NCI-H1694 treated with DMSO at 0.1 percent for 48 hours (cell line): ENCODE measurements at places on chromosomes 12 and 14.

- no peak for DNase-seq
Observed at GRCh38 chr12:32450363-32450762, 51.0 kb downstream of the FGD4 start.

- DNase-seq, result no peak
Observed at GRCh38 chr12:48296586-48297282, 54.0 kb downstream of the ZNF641 start.

DNA sequence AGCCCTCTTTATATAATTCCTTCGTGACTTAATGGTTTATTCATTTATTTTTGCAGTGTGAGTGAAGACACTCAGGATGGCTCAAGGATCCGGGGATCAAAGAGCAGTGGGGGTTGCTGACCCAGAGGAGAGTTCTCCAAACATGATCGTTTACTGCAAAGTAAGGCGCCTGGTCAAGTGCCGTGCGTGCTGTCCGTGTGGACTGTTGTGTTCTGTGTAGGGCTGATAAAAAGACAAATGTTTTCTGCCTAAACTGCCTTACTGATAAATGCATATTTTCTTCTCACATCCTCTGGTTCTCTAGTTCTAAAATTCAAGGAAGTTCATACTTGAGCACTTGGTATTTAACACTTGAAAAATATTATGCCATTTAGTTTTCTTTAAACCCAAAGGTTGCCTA is 32.5 kb downstream of the RGS6 start:
- DNase-seq, result no peak

DNA sequence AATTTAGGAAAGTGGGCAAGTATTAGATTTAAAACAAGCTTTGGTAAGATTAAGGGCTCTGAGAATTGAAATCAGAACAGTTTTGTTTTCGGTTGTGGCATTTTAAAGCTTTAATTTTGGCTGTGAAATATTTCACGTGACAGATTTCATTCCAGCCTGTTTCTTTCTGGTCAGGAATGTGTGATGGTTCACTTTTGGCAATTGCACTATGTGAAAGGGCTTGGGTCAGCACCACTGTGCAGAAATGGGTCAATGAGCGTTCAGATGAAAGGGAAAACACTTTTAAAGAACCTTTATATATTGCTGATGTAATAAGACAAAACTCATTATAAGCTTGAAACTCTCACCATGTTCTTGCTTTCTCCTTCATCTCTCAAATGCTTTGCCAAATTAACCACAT is 17.1 kb downstream of the NUBPL start:
- no peak for DNase-seq

DNA sequence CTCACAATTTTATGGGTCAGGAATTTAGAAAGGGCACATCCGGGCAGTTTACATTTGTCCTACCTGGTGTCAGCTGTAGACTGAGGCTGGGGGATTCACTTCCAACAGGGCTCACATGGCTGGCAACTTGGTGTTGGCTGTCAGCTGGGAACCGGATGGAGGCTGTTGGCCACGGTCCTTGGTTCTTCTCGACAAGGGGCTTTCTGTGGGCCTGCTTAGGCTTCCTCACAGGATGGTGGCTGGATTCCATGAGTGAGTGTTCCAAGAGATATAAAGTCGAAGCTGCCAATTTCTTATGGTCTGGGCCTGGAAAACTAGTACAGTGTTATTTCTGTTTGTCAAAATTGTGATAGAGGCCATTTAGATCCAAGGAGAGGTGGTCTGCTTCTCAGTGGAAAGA is 127.9 kb downstream of the PTCSC3 start:
- no peak for DNase-seq

GRCh38 chr14:57574617-57575288 is 81.1 kb upstream of the CCDC198 start:
- DNase-seq, result peak; percentile 8
